ENCODE measurements at places on chromosomes 16 and 17.
A peak's percentile ranks its signal among the peaks of the same experiment; 100 is the strongest.

- DNase-seq = no peak
Observed at GRCh38 chr17:21371511-21372081, 4.6 kb upstream of the KCNJ12 start.

- DNase-seq = no peak
Observed at GRCh38 chr17:385836-386140, 33.2 kb upstream of the RPH3AL start.

DNA sequence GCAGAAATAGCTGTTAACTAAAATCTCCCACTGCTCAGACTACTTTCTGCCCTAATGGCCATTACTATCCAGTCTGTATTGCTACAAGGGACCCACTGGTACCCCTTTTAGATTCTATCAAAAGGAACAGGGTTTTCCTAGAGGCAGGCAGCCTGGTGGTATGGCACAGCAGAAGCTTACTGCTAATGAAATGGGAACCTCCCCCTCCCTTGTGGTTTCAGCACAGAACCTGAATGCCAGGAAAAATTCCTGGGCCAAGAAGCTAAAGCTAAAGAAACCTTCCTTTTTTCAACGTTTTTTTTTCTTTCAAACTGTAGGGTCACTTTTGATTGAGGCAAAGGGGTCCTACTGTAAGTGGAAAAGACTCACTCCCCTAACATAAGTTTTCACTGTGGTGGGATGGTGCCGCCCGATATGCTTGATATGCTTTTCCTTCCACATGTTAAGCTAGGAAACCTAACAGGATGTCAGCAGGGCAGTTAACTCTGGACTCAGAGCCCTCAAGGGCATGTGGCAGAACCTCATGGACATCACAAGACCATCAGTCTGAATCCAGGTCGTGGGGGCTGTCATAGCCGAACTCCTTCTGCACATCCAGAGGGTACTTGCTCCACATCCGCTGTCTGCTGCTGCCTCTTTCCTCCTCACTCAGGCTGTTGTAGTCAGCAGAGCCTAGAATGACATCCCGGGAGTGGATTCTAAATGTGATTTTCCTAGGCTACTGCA is 9.8 kb downstream of the SLC7A6OS start:
- no peak for DNase-seq

GRCh38 chr17:79749156-79749815 is 18.5 kb downstream of the ENPP7 start:
- DNase-seq = peak; percentile 67

DNA sequence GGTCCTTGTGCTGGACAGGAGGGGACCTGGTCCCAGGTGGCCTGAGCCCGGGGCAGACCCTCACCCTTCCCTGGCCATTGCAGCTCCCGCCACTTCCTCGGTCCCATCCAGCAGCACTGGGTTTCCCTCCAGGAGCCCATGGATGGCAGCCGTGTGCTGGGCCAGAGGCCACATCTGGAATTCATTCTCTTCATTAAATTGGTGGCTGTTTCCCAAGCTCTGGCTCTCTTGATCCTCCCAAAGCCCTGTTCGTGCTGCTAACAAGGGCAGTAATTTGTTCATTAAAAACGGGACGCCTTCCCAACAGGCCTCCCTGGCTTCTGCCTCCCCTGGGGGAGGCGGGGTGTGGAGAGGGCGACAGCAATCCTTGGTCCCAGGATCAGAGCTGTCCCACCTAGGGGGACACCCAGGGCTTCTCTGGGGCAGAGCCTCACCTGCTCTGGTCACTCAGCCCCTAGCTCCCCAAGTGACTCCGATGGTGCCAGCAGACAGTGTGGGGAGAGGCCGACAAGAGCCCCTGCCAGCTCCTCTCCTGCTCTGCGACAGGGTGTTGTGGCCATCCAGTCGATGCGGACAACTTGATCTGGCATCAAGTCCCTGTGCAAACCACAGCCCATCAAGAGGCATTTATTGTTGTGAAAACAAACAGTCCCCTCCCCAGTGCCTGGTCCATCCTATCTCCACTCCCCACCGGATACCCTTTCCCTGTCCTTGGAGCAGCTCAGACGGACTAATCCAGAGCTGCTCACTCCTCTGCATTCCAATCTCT is 44.0 kb downstream of the SDK2 start:
- no peak for DNase-seq

- no peak for DNase-seq
Observed at GRCh38 chr17:52505601-52506000, 347.1 kb upstream of the CA10 start.

GRCh38 chr16:54370278-54371040 is 83.9 kb upstream of the IRX3 start:
- no peak for DNase-seq

DNA sequence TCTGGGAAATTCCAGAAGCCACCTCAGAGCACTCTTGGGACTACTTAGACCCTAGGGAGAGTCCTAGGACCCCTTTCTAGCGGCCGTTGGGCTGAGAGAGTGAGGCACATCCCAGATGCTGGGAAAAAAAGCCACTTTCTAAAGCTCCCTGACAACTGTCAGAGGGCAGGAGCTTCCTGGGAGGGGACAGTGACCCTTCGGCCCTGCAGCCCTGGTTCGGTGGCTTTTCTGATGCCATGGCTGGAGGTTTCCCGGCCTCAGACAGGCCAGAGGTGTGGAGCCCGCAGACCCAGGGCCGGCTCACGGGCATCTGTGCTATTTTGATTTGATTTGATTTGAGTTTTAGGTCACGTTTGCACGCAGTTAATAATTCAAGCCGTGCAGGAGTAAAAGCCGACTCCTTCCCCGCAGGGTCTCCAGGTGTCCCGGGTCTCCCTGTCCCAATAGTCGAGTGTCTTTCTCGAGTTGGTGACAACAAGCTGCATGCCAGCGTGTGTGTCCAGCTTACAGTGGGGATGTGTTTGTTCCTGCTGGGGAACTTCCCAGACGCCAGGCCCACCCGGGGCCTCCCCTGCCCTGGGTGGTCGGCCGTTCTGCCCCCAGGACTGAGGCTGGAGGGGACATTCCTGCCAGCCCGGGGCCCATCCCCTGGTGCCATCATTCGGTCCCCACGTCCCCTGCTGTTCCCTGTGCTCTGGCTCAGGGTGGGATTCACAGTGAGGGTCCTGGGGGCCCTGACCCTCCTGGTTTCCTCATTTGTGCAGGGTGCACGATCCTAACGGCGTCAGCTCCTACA is 1.0 kb upstream of the CBFA2T3 start:
- DNase-seq = no peak

- no peak for DNase-seq
Observed at GRCh38 chr16:23256440-23256839, 45.7 kb upstream of the SCNN1B start.

- DNase-seq = no peak
Observed at GRCh38 chr16:52095471-52095870, 451.5 kb downstream of the TOX3 start.

DNA sequence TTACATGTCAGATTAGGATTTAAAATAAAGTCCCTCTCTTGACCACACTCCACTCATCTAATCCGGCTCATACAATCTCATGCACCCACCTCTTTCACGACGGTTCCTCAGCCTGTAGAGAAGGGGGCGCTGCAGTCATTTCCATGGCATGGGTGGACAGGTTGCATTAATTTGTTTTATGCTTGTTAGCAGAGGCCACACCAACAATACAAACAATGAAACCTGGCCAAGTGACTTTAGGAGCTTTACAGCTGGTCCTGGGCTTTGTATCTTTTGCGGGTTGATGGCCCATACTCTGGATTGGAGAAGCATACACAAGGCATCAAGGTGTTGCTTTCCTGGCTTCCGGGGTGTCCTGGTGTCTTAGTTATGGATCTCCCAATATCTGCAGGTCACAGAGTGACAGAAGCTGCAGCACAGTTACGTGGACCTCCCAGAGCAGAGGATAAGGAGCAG is 9.7 kb upstream of the SNF8 start:
- DNase-seq = peak; percentile 46

GRCh38 chr16:67703626-67704025 is 15.5 kb downstream of the GFOD2 start:
- no peak for DNase-seq

- no peak for DNase-seq
Observed at GRCh38 chr16:85635545-85636140, 22.5 kb downstream of the GSE1 start.

- no peak for DNase-seq
Observed at GRCh38 chr17:45090711-45091110, 29.6 kb downstream of the NMT1 start.

- no peak for DNase-seq
Observed at GRCh38 chr17:59786213-59786535, 78.7 kb downstream of the VMP1 start.

DNA sequence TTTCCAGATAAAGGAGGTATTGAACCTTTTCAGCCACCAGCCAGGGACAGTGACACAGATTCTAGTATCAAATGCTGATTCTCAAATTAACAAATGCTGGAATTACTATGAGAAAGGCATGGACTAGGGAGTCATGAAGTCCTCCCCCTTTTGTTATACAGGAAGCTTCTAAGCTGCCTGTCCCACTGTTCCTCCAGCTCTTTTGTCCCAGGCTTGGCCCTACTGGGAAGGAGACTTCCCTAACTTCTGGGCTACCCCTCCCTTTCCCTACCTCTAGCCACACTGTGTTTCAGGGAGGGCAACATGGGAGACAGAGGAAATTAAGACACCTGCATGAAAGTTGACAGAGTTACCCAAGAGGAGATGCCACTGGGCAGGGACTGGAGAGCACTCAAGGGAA is 192.5 kb downstream of the CDH13 start:
- no peak for DNase-seq

DNA sequence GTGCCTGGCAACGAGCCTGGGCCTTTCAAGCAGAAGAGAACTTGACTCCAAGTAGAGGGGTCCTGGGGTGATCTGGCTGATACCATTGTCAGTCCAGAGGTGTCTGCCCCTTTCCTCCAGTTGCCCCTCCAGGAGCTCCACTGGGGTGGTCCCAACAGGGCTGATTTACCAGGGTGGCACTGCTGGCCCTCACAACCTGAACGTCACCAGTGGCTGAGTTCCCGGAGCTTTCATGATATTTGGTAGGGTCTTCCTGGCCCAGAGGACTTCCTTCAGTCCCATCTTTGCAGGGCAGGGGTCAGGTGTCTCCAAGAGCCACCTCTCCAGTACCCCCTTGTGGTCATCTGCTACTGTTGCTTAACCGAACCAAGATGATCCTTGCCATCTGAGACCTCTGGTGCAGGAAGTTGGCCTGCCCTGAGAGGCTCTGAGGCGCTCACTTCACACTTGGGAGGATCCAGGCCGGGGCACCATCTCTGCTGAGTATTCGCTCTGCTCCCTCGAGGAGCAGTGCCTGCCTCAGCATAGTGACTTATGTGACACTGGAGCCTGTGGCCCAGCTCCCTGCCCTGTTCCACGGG is 3.5 kb downstream of the LIMD2 start:
- no peak for DNase-seq

GRCh38 chr16:5349670-5350517 is 252.3 kb upstream of the EEF2KMT start:
- DNase-seq = peak; percentile 3

DNA sequence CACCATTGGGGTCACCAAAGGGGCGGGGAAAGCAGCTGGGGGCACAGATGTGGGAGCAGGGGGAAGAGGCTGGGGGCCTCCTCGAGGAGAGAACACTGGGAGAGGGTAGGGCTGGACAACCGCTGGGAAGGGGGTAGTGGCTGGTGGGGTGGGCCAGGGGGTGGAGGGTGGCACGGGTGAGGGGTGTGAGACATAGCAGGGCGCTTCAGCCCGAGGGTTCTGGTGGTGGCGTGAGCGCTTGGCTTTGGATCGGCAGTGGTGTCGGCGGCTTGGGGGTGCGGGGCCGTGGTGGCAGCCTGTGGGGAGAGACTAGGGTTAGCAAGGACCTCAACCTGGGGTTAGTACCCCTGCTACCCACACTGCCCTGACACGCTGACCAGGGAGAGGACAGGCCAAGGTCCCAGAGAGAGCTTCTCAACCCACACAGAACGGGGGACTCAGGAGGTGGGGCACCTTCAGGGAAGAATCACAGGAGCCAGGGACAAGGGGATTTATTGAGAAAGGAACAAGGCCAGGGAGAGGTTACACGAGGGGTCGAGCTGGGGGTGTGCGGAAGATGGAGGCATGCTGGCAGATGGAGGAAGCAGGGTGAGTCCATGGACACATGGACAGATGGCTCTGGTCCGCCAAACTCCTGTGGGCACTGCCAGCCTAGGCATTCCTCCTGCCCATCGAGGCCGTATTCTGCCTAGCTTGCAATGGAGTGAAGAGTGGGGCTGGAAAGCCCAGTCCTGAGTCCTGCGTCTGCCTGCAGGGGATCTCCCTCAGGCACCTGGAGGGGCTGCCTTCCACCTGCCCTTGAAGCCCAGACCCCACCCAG is 8.4 kb downstream of the PER1 start:
- DNase-seq = no peak

DNA sequence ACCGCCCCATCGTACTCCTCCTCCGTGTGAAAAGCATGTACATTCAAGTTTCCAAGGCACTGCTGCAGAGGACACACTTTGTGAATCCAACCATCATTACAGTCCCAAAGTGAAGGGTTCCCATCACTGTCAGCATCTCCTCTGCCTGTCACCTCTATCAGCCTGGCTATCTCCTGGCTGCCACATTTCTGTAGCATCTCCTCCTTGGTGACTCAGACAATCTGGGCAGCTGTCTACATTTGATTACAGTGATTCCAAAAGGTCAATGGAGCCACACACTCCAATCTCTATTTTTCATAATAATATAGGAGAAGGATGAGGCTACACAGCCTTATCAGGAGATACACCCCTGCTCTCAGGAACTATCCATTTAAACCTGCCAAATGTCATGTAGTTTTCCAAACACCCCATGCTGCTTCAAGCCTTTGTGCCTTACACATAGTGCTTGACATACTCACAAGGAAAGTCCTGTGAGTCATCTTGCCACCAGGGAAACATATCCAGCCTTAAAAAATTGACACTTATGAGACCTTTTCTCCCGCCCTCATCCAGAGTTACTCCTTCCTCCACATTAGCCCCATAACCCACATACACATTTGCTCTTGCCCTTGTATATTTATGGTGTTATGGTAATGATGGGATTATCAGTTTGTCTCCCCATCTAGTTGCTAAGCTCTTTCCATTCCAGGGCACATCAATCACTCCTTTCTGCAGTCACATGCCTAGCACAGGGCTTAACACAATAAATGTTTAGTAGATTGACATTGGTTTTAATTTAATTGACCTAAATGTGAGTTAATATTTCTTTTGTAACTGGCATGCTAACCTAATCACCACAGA is 250.1 kb upstream of the CDH5 start:
- DNase-seq = peak; percentile 25

DNA sequence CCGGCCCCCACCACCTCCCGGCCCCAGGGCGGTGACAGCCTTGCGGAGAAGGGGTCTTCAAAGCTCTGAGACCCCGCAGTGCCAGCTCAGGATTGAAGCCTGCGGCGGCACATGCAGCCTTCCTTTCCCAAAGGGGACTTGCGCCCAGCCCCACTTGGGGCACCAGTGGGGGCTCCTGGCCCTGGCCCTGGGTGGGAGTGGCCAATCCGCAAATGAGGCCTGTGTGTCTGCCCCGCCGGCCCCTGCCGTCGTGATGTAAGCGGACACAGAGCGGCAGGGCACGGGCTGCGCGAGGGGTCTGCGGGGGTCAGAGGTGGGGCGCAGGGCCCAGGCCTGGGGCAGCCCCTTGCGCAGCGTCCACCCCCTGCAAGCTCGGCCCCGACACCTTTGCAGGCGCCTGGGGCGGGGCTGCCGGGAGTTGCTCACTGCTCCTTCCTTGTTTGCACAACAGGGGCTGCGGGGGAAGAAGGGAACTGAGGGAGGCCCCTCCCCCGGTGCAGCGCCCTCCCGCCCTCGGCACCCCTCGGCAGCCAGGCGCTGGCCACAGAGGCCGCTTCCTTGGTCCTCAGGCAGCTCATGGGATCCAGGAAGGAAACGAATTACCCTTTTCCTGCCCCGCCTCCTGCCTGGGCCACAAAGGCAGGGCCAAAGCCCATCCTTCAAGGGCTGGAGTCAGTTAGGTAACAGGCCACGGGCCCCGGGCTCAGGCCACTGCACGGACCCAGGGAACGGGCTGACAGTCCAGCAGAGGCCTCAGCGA is 2.9 kb downstream of the SLC16A3 start:
- peak; percentile 76 for DNase-seq

- DNase-seq = peak; percentile 44
Observed at GRCh38 chr17:43958748-43959352, 5.1 kb upstream of the PYY start.

All from fibroblast of lung (primary cell).